Stimulated activated CD8-positive, alpha-beta memory T cell treated with anti-CD3 and anti-CD28 coated beads, Interleukin-4, amount 100 ng/mL, for 4 hours (primary cell): ENCODE measurements at places on chromosomes 1 and 21.

- DNase-seq: no peak
Measured at GRCh38 chr1:117001254-117001927, at the start of gene CD101. Gene CD101, plus strand, starts transcription at chr1:117001760. Its CDS starts 58 bp downstream, at chr1:117001818.

DNA sequence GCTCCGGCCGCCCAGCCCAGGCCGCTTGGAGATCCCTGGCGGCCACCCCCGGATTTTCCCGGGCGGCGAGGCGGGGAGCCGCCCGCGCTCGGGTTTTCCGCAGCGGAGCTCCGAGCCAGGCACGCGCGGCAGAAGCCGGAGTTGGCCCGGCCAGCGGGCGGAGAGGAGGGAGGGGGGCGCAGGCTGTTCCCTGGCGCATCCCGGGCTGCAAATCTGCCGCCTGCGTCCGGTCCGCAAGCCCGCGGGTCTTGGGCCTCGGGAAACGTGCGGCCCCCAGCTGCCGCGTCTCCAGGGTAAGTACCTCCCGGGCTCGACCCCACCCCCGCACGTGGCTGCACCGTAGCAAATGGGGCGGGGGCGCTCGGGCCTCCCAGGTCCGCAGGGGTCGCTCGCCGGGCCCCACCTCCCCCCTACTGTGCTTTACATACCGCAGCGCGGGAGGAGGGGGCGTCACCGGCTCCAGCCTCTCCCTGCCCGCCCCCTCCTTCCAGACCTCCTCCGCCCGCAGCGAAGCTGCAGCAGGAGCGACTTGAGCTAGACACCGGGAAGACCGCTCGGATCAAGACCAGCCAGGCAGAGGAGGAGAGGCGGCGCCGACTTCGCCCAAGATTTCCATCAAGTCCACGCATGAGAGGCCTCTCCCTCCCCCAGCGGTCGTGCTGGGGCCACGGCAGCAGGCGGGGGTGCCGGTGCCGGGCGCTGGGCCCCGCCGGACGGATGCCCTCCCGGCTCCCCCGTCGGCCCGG is 1.6 kb downstream of the TMEM200B start:
- DNase-seq: no peak

GRCh38 chr1:223747838-223748335 is 35.5 kb downstream of the CAPN2 start:
- DNase-seq: no peak

GRCh38 chr1:57307392-57308170 is 116.3 kb downstream of the DAB1 start:
- peak; percentile 8 for DNase-seq

GRCh38 chr1:62912028-62912638 is 128.2 kb downstream of the ATG4C start:
- no peak for DNase-seq

- no peak for DNase-seq
Measured at GRCh38 chr21:33815143-33815707, 100.4 kb downstream of the ATP5PO start.

- DNase-seq: no peak
Measured at GRCh38 chr21:35995522-35996088, 64.7 kb downstream of the SETD4 start.

DNA sequence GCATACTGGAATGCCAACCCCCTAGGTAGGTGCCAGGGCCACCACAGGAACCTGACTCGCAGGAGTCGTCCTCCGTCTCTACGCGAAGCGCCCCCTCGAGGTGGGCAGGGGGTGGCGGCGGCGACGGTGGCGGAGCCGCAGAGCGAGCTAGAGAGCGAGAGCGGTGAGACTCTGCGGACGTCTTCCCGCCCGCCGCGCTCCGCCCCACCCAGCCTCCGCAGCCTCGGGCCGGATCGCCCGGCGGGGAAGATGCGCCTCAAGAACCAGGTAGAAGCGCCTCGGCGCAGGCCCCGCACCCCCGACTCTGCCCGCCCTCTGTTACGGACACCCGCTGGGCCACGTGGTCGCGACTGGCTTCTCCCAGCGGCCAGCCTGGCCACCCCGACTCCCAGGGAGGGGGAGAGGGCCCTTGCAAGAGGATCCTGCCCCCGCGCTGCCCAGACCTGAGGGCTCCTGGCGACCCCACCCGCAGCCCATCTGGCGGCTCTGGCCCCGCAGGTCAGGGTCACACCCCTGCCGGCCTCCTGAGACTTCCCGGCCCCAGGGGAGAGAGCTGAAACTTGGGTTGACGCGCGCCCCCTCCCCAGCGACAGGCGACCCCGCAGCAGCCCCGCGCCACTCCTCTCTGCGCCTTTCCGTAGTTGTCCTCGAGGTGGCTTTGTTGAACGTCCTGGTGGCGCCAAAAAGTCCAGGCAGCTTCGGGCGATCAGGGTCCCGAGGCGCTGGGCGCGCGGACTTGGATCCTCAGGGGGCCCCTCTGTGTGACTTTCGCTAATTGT is 24.4 kb upstream of the AGBL4 start:
- DNase-seq: no peak

DNA sequence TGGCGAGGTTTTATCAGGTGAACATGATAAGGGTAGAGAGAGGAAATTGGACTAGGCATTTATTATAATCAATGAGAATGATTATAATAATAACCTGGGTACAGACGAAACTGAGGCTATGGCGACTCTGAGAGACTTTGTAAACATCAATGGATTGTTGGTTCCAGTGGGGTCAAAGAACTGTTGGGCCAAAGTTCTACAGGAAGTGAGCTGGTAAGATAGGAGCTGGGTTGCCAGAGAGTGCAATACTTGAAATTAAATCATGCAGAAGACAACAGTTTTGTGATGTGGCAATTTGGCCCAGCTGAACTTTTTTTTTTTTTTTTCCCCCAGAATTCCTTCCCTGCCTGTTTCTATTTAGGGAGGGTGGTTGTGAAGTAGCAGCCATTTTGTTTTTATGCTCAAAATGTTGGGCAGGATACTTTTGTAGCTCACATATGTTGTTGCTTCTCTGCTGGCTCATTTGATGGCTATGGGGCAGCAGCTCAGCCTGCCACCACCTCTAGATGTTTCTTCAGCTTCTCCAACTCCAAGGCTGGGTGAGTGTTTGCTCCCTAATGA is 286.5 kb upstream of the B3GALT2 start:
- no peak for DNase-seq

GRCh38 chr1:83999316-83999819 is 436 bp upstream of the TTLL7 start:
- peak; percentile 17 for DNase-seq

DNA sequence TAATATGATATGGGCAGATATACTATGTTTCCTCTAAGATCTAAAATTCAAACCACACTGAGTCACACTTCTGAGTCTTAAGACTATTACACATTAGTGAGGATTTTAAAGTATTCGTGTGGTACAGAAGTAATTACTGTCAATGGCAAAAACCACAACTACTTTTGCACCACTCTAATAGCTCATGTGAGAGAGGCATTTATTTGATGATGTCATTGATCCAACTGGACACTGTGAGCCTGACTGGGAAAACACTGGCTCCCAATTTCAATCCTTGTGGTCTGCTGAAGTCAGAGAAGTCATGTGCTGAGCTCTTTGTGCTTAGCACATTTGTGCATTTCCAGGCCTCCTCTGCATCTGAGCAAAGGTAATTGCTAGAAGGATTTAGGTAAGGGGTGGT is 377.8 kb downstream of the USH2A start:
- no peak for DNase-seq

GRCh38 chr1:161071886-161072371 is 2.2 kb upstream of the ARHGAP30 start:
- no peak for DNase-seq

- no peak for DNase-seq
Measured at GRCh38 chr1:27037518-27037917, 24.9 kb upstream of the TENT5B start.

- no peak for DNase-seq
Measured at GRCh38 chr21:43779660-43780059, 3.6 kb upstream of the CSTB start.

- peak; percentile 58 for DNase-seq
Measured at GRCh38 chr1:21270086-21270689, 20.1 kb downstream of the ECE1 start.

GRCh38 chr1:179599623-179600249 is 8.1 kb downstream of the TDRD5 start:
- no peak for DNase-seq

- no peak for DNase-seq
Measured at GRCh38 chr1:27561124-27561899, 42.6 kb downstream of the AHDC1 start.

- DNase-seq: no peak
Measured at GRCh38 chr1:29934255-29934772, 698.0 kb downstream of the PTPRU start.

- no peak for DNase-seq
Measured at GRCh38 chr1:57957576-57957975, 533.7 kb upstream of the DAB1 start.

GRCh38 chr1:64251971-64252370 is 48.5 kb downstream of the UBE2U start:
- no peak for DNase-seq

DNA sequence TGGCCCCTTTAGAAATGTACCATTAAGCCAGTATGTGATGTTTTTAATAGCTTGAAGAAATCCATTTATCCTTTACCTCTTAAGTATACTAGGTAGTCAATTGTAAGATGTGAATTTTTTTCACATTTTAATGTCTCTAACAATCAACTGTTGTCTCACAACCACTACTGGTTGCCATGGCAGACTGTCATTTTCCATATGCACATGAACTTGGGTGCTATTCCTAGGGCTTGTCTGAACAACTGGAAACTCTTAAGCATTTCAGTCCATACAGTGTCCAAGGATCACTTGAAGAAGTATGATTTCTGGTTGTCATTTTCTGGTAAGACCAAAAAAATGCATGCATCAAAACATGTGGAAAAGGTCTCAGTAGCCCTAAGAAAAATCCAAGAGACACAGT is 315.1 kb downstream of the HHIPL2 start:
- DNase-seq: no peak

DNA sequence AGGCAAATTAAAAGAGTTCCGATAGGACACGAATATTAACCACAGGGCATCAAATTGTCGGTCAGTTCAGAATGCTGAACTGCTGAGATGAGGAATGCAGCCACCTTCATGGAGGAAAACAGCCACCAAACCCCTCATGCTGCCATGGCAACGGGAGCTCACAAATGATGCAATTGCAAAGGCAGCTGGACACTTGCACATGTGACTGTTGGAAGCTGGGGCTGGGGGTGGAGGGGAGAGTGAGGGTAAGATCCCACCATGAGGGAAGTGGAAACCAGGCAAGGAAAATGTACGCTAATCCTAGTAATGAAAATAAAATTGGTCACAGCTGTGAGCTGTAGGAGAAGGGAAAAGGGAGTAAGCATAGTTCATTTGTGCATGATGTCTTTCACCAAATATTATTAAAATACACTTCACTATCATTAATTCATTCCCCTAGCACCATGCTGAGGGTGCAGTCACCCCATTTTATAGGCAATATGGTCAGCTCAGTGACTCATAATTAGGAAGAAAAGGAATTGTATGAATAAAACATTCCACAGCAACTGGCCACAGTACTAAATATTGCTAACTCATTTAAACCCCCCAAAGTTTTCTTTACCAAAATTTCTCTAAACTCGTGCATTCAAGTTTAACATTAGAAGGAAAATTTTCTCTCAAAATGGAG is 15.3 kb downstream of the BECN2 start:
- no peak for DNase-seq

GRCh38 chr21:44449473-44450363 is 5.6 kb upstream of the LRRC3 start:
- DNase-seq: no peak

- DNase-seq: no peak
Measured at GRCh38 chr1:55044617-55045397, 5.5 kb downstream of the PCSK9 start.

GRCh38 chr21:36966821-36967768 is 626 bp upstream of the HLCS start:
- no peak for DNase-seq

DNA sequence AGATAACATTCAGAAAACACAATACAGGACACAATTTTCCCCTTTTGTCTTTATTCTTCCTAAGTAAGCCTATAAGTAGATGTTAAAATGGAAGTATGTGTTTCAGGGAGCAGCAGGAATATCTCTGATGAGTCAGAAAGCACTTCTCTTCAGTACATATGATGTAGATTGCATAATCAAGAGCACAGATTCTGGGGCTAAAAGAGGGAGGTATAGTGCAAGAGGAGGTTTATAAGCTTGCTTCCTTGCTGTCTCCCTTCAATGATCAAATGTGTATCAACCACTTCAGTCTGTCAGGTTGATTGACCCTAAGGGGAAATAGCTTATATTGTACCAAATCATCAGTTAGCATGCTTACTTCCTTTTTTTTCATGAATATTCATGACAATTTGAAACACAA is 822.8 kb downstream of the BRINP3 start:
- no peak for DNase-seq

DNA sequence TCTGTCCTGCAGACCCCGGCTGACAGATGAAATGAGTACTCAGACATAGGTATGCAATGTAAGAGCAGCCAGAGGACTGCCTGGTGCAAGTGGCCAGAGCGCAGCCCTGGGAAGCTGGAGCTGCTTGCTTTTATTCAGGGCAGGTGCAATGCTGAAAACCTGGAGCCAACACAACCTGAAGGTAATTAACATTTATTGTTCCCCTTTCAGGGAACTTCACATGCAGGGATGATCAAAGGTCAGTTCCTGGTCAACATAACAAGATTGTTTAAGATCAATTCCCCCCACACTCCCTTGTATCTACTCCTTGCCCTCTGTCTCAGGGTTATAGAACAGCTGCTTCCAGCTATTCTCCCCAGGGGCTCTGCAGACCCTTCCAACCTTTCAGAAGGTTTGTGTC is 48.7 kb upstream of the PRELP start:
- DNase-seq: no peak

GRCh38 chr1:119715542-119715941 is 3.8 kb downstream of the PHGDH start:
- no peak for DNase-seq

DNA sequence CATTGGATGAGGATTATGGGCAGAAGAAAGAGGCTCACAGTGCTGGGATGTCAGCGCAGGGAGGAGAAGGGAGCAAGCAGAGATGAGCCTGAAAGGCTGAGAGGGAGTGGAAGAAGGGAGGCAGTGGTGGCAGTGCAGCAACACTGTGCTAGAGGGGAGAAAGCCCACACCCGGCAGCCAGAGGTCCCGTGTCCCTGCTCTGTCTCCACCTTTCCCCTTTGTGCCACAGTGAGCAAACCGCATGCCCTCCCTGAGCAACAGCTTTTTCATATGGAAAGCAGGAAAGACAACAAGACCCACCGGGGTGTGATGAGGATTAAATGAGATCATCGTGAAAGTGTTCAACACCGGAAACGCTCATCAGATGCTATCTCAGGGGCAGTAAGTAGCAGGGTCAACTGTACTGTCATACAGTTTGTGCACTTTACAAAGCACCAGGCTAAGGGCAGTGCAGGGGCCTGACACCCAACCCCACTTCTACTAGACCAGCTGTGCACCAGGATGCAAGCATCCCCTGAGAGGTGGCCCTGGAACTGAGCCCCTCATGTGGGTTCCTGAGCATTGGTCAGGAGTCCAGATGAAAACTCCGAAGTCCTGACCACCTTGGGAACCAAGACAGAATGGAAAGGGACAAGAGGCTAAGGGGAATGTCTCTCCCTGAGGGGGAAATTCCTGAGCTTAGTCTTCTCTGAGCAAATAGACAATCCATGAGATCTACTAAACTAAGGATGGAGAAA is 9.1 kb downstream of the NHLH1 start:
- no peak for DNase-seq
